ENCODE measurements at places on chromosomes 7 and 10. TPM values are rescaled to one million over a fixed set of nuclear protein-coding genes. Genes with fewer than 3 reads are reported as not detected.

NPC1L1 gene
- total RNA-seq, result not detected

SLC26A3 gene
- total RNA-seq, result not detected

RBP3 gene
- not detected for total RNA-seq

FANK1 gene
- total RNA-seq, result 1.6 TPM

SYT15 gene
- not detected for total RNA-seq

EBF3 gene
- 23.6 TPM for total RNA-seq

FAM237B gene
- total RNA-seq, result not detected

PIP gene
- total RNA-seq, result not detected

PRSS1 gene
- not detected for total RNA-seq

STX1A gene
- 6.7 TPM for total RNA-seq

HYAL4 gene
- not detected for total RNA-seq

WNT8B gene
- not detected for total RNA-seq

Data from SK-MEL-5 (cell line).